ENCODE measurements at places on chromosomes 1 and 21.
A peak's percentile ranks its signal among the peaks of the same experiment; 100 is the strongest.

GRCh38 chr1:86648255-86648654 lies 56.1 kb upstream of the SH3GLB1 start:
- DNase-seq, result no peak

DNA sequence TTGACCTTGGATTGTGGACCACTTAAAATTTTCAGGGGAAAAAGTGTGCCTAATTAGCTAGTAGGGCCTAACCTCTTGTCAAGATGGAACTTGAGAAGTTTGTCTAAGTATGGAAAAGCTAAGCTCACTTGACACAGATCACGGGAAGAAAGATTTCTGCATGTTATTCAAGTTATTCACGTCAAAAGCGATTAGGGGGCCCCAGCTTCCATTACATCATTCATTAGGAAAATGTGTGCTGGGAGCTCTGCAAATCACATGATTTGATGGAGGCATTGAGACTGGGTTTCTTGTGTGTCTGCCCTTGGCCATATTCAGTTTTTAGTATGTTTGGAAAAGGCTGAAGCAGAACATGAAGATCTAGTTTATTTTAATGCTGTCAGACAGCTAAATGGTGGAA lies 15.5 kb upstream of the POGZ start:
- no peak for DNase-seq

- no peak for DNase-seq
These were observed 33.5 kb upstream of the BMP8B start for GRCh38 chr1:39822146-39822545.

DNA sequence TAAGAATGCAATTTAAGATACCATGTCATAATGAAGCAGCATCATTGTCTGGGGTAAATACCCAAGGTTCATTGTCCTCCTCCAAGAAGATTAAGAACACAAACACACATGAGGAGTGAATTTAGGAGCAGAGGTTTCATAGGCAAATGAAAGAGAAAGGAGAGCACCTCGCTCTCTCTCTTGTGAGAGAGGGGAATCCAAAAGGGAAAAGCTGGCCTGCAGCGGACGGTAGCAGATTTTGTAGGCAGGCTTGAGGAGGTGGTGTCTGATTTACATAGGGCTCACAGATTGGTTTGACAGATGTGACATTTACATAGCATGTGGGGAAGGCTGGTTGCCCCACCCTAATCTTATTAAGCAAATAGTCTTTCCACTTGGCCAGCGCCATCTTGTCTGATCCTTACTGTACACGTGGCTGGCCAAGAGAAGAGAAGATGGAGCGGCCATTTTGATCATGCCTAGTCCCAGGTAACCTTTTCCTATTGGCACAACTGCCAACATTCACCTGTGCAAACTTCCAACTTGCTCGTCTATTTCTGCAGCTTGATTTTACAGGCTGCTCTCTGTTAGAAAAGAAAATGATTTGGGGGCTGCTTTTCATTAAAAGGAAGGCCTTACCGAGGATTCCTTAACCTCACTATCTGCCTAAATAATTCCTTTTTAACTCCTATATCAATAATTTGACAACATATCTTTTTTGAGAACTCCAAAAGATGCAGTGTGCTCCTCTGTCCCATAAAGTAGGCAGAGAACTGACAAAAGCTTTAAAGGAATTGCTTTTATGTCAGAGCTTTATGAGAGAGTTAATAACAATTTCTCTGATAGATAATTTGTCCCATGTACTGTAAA lies 16.0 kb upstream of the LRRC7 start:
- no peak for DNase-seq

DNA sequence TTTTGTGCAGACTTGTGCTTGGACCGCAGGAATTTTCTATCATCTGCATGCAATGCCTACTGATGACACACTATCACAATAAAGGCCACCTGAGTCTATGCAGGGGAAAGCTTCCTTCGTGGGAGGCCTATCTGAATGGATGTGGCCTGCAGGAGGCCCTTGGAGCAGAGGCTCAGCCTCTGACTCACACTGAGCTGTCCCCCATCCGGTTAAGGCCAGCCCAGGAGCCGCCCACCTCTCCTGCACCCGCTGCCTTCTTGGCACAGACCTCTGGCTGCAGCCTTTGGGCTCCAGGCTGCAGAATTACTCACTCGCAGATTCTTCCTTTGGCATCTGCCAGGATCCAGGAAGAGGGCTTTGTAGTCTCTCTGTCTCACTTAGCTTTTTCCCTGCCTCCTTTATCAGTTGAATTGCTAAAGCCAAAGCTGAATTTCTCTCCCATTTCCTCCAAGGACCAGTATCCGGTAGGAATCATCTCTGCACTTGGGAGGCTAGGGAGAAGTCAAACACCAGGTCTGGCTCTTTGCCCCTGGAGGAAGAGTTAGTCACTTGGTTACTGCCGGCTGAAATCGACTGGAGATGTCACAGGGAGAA lies 65.1 kb upstream of the JUN start:
- DNase-seq, result peak; percentile 36

DNA sequence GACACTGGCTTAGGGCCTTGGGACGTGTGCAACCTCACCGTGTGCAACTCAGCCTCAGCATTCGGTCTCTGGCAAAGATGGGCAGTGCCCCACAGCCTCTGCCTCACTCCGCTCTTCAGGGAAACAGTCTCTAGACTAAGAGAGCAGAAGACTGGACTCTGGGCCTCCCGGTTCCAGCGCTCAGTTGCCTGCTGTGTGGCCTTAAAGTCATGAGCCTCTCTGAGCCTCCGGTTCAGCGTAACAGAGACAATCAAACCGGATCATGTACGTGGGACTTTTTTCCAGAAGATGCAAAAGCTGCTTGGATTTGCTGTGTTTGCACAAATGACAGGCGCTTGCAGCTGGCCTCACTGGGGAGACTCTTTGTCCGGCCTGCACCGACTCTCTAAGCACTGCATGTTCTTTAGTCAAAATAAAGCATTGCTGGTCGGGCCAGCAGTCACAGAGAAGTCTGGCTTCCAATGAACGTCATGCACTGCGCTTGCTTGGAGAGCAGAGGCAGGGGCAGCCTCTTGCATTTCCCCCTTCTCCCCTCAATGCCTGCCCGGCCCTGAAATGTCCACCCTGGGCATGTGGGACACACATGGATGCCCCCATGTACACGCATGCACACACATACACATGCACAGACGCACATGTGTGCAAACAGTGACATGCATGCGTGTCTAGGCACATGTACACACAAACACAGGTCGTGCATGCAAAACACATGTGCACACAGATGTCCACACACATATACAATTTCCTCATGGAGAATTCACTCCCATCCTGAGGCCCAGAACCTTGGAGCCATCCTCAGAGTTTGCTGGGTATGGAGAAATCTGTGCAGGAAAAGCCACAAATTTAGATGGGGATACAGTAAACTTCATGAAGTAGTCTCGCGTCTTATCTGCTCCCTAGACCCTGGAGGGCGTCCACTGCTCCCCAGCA lies 152.4 kb downstream of the PRDM16 start:
- DNase-seq, result no peak

GRCh38 chr1:188904201-188904600 lies 1573.5 kb downstream of the BRINP3 start:
- DNase-seq, result no peak

GRCh38 chr1:17176306-17177061 lies 28.4 kb upstream of the PADI1 start:
- DNase-seq, result no peak

GRCh38 chr1:204263254-204263910 lies 49.6 kb upstream of the GOLT1A start:
- DNase-seq, result no peak

DNA sequence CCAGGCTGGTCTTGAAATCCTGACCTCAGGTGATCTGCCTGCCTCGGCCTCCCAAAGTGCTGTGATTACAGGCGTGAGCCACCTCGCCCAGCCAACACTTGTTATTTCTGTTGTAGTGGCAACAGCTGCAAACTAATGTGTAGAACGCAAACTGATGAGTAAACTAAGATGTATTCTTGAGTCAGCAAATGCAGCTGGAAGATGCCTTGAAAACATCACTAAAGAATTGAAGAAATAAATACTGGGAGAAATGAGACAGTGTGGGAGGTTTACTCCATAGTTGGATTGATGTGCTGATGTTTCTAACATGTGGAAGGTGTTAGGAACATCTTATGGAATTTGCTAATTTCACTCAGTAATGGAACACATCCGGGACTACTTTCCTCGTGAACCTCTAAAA lies 61.3 kb upstream of the KCNE2 start:
- no peak for DNase-seq

DNA sequence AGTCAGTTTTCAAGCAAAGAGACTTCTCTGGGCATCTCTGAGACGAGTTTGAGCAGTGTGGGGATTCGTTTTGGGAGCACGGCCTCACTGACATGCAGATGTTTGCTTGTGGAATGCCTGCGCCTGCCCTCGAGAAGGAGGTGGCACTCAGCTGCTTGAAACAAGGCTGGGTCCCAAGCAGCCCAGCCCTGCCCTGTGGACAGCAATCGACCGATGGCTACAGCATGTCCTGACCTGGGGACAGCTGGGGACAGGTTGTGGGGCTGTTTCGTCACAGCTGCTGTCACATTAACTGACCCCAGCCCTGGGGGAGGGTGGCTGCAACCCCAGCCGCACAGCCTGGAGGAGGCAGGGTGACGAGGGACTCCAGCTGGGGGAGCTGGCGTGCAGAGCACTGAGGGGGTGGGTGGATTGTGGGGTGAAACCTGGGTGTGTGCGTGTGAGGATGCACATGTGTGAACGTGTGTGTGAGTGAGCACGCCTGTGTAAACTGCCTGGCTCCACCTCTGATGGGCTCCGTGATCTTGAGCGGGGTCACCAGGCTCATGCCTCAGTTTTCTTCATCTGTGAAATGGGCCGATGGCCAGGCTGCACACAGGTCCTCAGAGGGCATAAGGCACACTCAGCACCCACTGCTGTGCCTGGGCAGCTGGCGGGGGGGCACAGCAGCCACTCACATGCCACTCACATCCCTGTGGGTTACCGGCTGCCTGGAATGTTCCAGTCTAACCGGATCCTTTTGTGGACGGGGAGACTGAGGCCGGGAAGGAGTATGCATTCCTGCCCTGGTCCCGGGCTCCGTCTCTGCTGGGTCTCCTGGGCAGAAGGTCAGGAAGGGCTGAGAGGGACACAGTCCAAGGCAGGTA lies 49.3 kb downstream of the COL18A1 start:
- no peak for DNase-seq

GRCh38 chr1:7110321-7110720 lies 325.1 kb downstream of the CAMTA1 start:
- no peak for DNase-seq

- no peak for DNase-seq
These were observed 435.3 kb upstream of the USP24 start for GRCh38 chr1:55650444-55650843.

- no peak for DNase-seq
These were observed 11.0 kb upstream of the ZFP69B start for GRCh38 chr1:40439247-40439646.

GRCh38 chr1:3126756-3127678 lies 58.0 kb downstream of the PRDM16 start:
- DNase-seq, result no peak

- DNase-seq, result no peak
These were observed 73.2 kb upstream of the GADD45A start for GRCh38 chr1:67611846-67612245.

DNA sequence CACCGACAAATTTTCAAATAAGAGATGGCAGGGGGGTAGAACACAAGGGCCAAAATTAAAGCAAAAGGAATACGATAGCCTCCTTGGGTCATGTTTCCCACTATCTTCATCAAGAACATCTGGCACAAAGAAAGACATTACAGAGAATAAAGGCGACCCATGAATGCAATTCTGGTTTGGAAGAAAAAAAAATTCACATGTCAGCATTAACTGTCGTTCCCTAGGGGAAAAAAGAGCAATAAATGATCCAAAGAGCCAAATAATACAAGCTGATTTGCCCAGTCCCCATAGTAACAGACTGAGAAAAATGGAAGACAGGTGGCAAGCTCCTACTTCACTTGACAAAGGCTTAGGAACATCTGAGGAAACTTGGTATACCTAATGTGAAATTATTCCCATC lies 4.5 kb downstream of the STIL start:
- DNase-seq, result no peak

DNA sequence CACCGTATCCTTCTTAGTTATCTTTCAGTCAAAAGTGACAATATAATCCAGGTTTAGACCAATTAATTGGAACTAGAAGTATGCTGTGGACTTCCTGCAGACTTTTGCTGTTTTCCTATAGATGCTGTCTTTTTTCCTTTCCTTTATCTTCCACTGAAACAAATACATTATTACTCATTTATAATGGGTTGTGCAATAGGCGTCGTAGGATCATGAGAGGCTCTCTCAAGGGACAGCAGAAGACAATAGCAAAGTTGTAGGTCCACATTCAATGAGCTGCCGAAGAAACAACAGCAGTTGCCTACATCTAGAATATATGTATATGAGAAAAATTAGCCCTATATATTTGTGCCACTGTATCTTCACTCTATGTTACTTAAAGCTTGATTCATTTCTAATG lies 371.6 kb downstream of the AMY1C start:
- DNase-seq, result no peak

GRCh38 chr1:169025412-169025811 lies 81.1 kb upstream of the ATP1B1 start:
- DNase-seq, result no peak

DNA sequence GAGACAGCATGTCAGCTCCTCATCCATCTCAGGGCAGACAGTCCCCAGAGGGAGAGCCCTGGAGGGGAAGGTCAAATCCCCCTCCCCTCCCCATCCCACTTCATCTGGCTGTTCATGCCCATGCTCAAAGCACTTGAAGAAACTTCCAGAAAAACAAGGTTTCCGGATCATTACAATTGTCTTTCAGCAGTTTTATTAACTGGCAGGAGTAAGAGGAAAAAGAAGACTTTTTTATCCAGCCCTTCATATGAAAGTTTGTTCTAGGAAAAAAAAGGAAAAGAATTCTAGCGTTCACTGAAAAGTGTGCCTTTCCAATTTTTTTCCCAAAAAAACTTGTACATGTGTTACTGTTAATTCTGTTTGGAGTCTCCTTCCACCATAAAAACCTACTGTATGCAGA lies 145.7 kb upstream of the TIAM1 start:
- no peak for DNase-seq

DNA sequence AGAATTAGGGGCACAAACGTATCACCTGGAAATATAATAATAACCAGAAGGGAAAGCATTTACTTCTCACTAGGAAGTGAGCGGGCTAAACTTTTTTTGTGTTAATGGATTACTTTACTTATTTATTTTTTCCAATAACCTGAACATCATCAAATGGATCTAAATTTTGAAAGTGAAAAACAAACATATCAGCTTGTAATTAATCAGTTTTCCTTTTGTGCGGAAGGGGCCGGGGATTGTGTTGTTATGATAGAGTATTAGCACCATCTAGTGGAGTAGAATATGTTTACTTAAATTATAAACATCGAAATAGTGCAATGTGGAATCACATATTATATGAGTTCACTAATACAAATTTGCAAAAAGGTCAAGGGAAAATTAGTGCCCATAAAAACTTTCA lies 9.0 kb downstream of the CFH start:
- DNase-seq, result peak; percentile 34

- DNase-seq, result no peak
These were observed 687.7 kb downstream of the PTPRU start for GRCh38 chr1:29924017-29924431.

DNA sequence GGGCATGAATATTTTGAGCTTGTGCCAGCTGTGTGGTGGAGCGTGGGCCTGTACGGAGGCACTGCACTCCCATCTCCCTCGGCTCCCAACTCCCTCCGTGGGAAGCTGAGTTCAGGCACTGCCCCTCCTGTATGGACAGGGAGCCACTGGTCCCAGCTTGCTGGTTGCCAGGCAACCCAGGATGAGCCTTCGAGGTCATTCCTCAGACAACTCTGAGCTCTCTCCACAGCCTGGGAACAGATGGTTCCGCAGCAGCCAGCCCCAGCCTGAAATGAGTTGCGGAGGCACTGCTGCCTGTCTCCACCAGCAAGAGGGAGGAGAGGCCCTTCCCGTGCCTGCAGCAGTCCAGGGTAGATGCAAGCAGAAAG lies 58.4 kb upstream of the TENT5B start:
- no peak for DNase-seq

- DNase-seq, result no peak
These were observed 352.0 kb downstream of the USH2A start for GRCh38 chr1:216071262-216071661.
